ENCODE measurements at places on chromosomes 12 and 14.

DNA sequence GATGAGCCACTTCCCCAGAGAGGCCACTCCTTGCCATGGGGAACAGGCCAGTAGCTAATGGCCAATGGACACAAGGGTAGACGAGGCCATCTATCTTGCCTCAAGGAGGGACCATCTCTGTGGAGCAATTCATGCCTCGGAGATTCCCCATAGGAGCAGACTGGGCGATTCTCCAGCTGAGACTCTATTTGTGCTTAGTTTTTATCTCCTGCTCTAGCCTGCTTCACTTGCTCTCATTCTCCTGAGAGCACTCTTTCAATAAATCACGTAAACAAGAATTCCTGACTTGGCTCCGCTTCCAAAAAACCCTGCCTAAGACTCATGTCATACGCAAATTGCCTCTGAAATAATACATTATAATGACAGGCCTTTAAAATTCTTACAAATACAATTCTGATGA is 396.4 kb upstream of the USP15 start:
- H3K4me1 ChIP-seq, result no peaks in the 10 kb centered on the region
- H3K27me3 ChIP-seq, result no peaks in the 10 kb centered on the region
- H3K4me3 ChIP-seq, result no peak overlapping the region

GRCh38 chr14:20623798-20624197 is 17.7 kb downstream of the OR6S1 start:
- no peaks in the 10 kb centered on the region for H3K27me3 ChIP-seq
- no peaks in the 10 kb centered on the region for H3K36me3 ChIP-seq
- peaks cover 34% of the 10 kb centered on the region for H3K4me1 ChIP-seq
- H3K4me3 ChIP-seq, result no peak overlapping the region
- H3K27ac ChIP-seq, result no peak overlapping the region
- no peak for DNase-seq

GRCh38 chr12:132289356-132290202 is 39.8 kb downstream of the GALNT9 start:
- peaks cover 7% of the 10 kb centered on the region for H3K4me1 ChIP-seq
- no peaks in the 10 kb centered on the region for H3K36me3 ChIP-seq
- peaks cover 24% of the 10 kb centered on the region for H3K27me3 ChIP-seq
- no peak for DNase-seq
- no peak overlapping the region for H3K4me3 ChIP-seq
- H3K27ac ChIP-seq, result no peak overlapping the region

DNA sequence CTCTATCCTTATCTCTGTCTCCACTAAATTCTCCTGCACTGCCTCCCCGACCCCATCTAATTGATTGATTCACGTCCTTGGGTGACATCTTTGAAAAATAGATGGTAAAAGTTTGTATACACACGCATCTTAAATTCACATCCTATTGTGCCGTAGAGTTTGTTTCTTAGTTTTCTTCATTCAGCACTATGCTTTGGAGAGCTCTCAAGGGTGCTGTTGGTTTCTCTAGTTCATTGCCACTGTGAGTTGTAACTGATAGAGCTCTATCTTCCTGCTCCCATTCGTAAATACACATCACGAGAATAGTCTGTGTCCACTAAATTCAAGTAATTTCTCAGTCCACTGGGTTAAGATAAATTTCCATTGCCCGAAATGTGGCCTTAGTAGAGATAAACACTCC is 1537.4 kb downstream of the AACS start:
- DNase-seq, result no peak
- H3K4me1 ChIP-seq, result peaks cover 38% of the 10 kb centered on the region
- H3K27ac ChIP-seq, result no peak overlapping the region
- H3K36me3 ChIP-seq, result no peaks in the 10 kb centered on the region
- H3K27me3 ChIP-seq, result no peaks in the 10 kb centered on the region

- peak; percentile 2 for DNase-seq
- H3K4me3 ChIP-seq, result no peak overlapping the region
- H3K27ac ChIP-seq, result no peak overlapping the region
These were observed 763.9 kb downstream of the NRXN3 start for GRCh38 chr14:78933948-78934524.

GRCh38 chr12:121579190-121579791 is 1.5 kb downstream of the KDM2B start:
- H3K36me3 ChIP-seq, result no peaks in the 10 kb centered on the region
- H3K4me3 ChIP-seq, result peak overlapping the region; percentile 49
- H3K27ac ChIP-seq, result no peak overlapping the region
- DNase-seq, result peak; percentile 49
- no peaks in the 10 kb centered on the region for H3K27me3 ChIP-seq
- H3K4me1 ChIP-seq, result peaks cover 44% of the 10 kb centered on the region

DNA sequence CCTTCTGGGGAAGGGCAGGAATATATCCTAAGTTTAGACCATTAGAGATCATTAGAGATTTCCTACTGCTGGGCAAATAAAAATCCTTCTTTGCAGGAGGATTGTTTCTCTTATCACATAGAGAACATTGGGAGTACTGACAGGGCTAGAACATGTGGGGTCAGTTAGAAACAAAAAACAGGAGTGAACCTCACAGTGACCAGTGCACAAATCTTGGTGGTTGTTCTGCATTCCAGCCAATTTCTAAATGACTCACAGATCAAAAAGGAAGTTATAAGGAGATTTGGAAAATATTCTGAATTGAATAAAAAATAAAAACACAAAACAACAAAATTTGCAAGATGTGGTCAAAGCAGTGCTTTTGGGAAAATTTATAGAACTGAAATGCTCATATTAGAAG is 118.8 kb downstream of the LLPH start:
- no peaks in the 10 kb centered on the region for H3K4me1 ChIP-seq
- no peaks in the 10 kb centered on the region for H3K27me3 ChIP-seq
- no peak overlapping the region for H3K27ac ChIP-seq
- no peak overlapping the region for H3K4me3 ChIP-seq
- no peaks in the 10 kb centered on the region for H3K36me3 ChIP-seq
- DNase-seq, result no peak
